ENCODE measurements at places on chromosomes 7 and 10.

- peak; percentile 42 for DNase-seq
These were observed 45.8 kb upstream of the DNAH11 start for GRCh38 chr7:21497072-21497471.

DNA sequence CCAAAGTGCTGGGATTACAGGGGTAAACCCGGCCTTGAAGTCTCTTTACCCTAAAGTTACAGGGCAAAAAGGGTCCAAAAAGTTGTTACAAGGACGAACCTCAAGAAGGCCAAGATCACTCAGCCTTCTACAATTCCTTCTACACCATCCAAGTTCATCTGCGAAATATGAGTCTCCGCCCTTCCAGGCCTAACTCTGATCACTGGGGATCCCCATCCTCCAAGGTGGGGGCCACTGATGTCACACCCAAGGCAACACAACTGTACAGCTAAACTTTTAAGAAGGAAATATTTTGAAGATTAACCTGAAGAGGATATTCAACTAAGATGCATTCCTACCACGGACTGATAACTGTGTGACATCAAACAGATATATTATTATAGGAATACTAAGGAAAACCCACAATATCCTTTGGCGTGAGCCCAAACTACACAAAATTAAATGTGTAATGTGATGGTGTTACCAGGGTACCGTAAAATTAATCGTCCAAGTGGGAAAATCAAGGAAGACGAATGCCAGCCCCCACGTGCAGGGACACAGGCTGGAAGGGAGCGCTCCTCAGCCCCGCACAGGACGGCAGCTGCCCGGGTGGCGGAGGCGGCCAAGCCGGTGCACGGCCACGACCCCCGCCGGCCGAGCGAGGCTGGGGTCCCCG is 1.0 kb downstream of the PAXIP1 start:
- peak; percentile 6 for DNase-seq

DNA sequence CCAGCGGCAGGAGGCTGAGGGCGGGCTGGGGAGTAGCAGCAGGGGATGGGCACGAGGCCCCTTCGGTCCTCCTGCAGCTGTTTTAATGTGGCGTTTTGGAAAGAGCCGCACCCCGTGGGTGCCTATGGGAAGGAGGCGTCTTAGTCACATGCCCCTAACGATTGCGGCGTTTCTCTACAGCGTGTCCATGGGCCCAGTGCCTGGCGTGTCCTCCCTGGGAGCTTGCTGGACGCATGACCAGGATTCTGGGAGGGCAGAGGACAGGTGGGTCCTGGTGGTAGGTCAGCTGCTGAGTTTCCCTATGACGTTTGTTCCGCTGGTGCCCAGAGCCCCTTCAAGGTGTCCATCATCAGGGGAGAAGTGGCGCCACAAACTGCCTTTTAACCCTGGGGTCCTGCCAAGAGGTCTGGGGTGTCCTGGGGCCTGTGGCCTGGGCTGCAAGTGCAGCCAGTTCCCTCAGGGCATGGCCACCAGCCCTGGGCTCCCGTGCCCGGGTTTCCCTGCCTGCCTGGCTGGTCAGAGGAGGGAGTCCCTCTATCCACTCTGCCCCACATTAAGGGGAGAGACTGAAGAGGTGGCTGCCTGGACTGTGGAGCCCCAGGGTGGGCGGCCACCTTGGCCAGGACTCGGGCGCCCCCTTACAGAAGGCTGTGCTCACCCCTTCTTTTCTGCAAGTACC is 48.7 kb downstream of the PWWP2B start:
- DNase-seq = no peak

DNA sequence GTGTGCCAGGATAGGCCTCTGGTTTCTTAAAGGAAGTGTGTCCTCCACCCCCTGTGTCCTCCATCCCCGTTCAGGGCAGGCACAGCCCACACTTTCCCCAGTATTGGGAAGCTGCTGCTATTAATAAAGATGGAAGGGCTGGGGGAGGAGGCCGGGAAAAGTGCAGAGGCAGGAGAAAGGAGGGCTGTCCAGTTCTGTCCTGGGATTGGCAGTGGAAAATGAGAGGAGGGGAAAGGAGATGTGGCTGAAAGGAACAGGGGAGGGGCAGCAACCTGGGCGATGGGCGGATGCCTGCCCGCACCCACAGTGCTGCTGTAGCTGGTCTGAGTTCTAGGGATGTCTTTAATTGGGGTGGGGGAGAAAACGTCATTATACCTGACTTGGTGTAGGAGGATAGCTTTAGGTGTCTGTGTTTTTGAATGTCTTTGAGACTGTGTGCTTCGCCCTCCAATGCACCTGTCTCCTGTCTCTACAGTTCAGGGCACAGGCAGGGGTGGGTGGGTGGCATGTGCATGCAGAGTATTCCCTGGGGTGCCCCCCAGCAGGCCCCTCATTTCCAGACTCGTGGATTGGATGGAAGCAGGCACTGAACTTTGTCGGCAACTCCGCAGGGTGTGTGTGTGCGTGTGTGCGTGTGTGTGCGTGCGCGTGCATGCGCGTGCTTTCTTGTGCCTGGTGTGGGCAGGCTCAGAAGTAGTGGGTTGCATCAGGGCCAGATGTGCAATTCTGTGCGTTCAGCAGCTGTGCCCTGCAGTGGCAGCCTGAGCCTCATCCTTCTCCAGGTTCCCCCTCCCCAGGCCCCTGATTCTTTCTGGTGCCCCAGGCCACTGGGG is 2.5 kb downstream of the TRIM8 start:
- DNase-seq = no peak

- no peak for DNase-seq
These were observed 1.2 kb downstream of the ARL3 start for GRCh38 chr10:102712843-102713538.

DNA sequence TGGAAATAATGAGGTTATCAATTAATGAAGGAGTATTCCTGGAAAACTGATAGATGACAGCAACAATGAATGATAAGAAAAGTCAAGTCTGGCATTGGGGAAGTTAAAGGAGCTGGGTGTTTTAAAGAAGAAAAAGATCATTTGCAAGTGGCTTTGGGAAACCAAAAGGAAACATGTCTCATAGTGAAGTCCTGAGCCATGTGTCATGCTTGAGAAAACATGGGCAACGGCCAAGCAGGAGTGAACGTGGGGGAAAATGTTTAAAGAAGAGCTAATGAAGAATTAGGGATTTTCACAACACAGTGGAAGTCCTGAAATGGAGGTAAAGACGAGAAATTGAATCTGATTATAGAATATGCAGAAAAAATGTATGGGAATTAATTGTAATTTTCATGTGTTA is 1383.2 kb upstream of the CELF2 start:
- DNase-seq = no peak

DNA sequence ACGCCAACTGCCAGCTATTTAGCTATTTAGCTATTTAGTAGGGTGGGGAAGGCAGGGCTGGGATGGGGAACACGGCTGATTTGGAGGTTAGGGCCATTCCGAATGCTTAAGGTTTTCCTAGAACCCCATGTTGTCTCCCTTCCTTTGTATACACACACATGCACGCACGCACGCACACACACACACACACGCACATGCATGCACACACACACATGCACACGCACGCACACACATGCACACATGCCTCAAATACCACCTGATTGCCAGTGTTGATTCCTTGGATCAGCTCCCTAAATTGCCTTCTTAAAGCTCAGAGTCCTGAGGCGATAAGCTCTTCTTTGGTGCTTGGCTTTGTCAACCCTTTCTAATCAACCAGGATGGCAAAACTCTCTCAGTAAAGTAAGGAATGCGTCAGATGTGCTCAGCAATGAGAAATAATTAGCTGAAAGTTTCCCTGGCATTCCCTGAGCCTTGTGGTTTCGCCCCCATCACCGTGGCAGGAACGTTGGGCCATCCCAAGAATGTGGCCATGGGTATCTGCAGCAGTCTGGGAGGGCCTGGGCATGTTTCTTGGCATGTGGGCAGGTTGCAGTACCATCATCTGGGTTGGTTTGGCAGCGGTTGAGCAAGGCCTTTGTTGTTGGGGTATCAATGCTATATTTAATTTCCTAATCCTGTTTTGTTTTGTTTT is 305.6 kb downstream of the LRMDA start:
- no peak for DNase-seq

GRCh38 chr7:140972876-140973829 is 41.6 kb downstream of the MRPS33 start:
- DNase-seq = no peak
